ENCODE measurements at places on chromosomes 2 and 18.

- DNase-seq = no peak
Measured at GRCh38 chr18:12302391-12303147, 5.5 kb upstream of the TUBB6 start.

- no peak for DNase-seq
Measured at GRCh38 chr2:95343429-95344214, 46.5 kb downstream of the KCNIP3 start.

GRCh38 chr2:68345129-68345875 is 19.8 kb upstream of the PLEK start:
- DNase-seq = no peak

DNA sequence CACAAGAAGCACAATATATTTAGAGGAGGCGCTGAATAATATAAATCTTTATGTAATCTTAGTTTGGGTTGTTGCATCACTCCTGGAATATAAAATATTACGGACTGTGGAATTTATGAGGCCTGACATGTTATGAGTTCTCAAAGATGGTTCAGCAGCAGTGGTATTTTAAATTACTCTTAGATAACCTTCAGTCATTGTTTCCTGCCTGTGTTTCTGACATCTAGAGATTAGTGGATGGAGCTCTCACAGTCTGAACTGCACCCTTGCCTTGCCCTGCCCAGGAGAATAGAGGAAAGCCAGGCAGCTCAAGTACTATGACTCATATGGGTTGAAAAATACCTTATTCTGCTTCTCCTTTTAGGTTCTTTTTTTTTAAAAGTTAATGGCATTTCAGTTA is 70.0 kb downstream of the ACSL3 start:
- no peak for DNase-seq

DNA sequence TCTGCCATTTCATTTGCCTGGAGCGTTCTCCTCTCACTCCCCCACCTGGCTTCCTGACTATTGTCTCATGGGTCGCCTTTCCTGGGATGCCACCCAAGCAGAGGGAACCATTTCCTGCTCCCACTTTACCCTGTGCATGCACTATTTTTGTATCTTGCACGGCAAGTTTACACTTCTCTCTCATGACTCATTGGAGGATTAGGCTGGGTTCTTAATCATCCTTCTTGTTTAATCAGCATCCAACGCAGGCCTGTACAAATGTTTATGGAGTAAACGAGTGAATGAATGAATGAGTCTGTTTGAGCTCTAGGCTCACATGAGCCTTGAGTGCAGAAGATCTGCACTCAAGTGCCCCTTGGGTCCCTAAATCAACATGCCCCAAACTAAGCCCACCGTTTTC is 3.8 kb upstream of the ARHGAP25 start:
- no peak for DNase-seq

DNA sequence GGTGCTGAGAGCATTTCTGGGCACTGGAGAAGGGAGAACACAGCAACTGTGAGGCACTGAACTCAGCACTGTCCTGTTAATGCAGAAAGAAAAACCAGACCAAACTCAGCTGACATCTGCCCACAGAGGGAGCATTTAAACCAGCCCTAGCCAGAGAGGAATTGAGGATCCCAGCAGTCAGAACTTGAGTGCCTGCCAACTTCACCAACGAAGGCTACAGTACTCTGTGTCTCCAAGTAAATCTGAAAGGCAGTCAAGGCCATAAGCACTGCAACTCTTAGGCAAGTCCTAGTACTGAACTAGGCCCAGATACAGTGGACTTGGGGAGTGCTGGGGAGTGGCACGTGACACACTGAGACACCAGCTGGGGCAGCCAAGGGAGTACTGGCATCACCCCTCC is 176.2 kb upstream of the ZC3H15 start:
- no peak for DNase-seq

- peak; percentile 95 for DNase-seq
Measured at GRCh38 chr2:31401580-31401979, 13.0 kb downstream of the XDH start.

DNA sequence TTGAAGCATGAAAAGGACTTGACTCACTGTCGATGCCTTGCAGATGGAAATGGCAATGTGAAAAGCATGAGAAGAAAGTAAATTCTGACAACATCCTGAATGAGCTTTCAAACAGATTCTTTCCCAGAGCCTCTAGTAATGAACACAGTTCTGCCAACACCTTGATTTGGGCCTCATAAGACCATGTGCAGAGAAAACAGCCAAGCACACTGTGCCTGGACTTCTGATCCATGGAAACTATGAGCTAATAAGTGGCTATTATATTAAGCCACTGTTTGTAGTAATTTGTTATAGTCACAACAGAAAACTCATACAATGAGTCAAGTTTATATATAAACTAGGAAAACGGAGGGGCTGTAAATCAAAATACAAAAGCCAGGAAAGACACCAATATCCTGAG is 477.3 kb downstream of the MBD2 start:
- DNase-seq = no peak

GRCh38 chr2:161946489-161947107 is 127.4 kb downstream of the DPP4 start:
- DNase-seq = peak; percentile 54

GRCh38 chr2:163732727-163733126 is 3.1 kb downstream of the FIGN start:
- peak; percentile 48 for DNase-seq

DNA sequence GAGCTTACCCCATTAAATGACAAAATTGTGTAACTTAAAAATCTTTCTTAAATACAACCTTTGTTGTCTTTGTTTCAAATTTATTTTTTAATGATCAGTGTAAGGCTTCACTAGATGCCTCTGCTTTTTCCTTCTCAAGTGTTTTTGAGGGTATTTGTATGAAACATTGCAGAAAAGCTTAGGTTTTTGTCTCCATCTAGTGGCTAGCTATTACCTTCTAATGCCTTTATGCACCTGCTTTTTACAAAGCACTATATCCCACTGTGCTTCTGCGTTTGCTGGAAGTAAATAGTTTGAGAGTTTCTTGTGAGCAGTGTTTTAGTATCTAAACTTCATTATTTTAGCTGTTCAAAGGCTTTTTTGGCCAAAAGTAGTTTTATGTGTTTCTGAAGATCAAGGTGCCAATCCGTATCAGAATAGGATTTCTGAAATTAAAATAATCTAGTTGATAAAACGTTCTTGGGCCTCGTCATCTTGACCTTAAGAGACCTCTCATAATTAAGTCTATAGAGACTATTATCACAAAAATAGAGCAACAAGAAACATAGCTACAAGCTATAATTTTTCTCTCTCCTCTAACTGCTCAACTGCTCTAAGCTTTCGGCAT is 47.0 kb downstream of the IWS1 start:
- DNase-seq = peak; percentile 71

DNA sequence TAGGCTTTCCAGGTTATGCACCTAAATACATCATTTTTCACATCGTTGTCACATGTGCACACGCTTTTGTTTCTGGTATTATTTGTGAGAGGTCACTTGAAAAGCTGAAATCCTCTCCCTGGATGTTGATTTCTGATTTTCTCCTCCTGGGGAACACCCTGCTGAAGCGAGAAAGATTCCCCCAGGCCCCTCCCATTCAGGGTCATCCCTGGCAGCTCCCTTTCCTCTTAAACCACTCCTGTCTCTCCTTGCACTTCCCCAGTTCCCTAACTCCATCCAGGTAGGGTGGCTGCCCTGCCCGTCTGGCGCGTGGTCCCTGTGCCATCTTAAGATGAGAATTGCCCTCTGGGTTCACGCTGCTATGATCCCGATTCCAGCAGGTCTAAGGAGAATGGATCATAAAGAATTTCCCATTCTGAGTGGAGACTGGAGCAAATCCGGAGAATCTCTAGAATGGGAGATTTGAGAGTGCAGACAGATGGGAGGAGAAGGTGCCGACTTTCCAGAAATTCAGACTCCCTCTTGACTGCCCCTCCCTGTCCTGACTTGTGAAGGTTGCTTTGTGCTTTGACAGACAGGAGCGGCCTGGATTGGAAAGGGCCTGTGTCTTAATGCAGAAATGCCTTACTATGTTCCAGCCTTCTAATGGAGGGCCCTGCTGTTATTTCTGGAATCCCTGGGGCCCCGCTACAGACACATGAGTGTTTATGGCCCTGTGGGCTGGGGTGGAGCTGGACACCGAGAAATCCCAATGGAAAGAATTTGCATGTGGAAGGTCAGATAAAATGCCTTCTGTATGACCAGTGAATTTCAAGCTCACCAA is 1.3 kb upstream of the YWHAQ start:
- no peak for DNase-seq

- no peak for DNase-seq
Measured at GRCh38 chr2:236883819-236884218, 201.9 kb upstream of the COPS8 start.

DNA sequence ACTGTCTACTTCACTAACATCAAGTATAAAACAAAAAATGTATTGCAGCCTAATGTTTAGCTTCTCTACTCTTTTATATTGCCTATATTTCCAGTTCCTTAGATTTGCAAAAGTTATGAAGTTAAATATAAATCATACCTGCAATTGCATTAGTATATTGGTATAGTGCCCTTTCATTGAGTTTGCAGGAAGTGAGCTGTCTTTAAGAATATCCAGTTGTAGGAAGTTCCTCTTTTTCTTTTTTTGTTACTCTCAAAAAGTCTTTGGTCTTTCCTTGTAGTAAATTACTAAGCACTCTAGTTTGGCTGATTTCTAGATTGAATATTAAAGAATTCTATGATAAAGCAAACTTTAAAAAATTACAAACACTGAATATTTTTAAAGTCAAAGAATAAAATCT is 71.3 kb upstream of the FN1 start:
- DNase-seq = no peak

GRCh38 chr2:7523481-7524120 is 606.4 kb downstream of the RNF144A start:
- DNase-seq = no peak

DNA sequence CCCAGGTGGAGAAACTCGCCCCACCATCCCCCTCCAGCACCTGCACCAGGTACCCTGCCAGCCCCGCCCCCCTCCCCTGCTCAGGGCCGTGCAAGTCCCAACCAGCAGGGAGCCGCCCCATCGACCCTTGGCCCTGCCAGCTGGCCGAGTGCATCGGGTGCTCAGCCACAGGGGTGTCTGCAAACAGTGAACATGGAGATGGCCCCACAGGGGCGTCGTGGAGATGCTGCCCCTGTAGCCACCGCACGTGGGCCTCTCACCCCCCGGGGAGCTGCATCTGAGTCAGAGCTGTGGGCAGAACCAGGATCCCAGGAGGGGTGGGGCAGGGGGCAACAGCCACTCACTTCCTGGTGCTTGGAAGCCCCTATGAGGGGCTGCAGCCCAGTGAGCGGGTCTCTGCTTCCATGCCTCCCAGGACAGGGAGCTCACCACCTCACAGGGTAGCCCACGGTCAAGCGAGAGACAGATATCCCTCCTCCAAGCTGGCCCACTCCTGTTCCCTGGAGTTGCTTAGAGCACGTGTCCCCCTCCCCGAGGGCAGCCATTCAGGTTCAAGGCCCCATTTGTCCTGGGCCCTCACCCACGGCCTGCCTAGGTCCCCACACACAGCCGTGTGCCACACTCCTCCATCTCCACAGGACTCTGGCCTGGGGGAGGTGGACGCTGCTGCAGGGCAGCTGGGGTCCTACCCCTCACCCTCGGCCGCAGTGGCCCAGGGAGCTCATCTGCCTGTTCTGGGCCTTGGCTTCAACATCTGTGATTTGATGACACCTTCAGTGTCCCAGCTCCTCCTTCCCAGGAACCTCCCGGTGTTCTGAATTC is 1.1 kb upstream of the MAB21L4 start:
- DNase-seq = no peak

DNA sequence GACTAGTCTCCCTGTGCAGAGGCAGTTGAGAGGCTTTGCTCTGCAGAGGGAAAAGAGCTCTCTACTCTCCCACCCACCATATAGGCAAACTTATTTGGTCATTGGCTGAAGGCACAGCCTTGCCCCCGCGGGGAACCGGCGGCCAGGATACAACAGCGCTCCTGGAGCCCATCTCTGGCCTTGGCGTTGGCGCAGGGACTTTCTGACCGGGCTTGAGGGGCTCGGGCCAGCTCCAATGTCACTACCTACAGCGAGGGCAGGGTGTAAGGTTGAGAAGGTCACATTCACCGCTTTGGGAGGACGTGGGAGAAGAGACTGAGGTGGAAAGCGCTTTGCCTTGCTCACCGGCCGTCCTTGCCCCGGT is 2.2 kb downstream of the ONECUT2 start:
- peak; percentile 15 for DNase-seq

- peak; percentile 81 for DNase-seq
Measured at GRCh38 chr2:31270131-31270530, 36.2 kb downstream of the EHD3 start.

- no peak for DNase-seq
Measured at GRCh38 chr2:181566334-181567032, 90.4 kb downstream of the CERKL start.

- DNase-seq = no peak
Measured at GRCh38 chr2:43391201-43391877, 164.9 kb upstream of the ZFP36L2 start.

- DNase-seq = no peak
Measured at GRCh38 chr18:305003-305501, 37.2 kb upstream of the THOC1 start.

GRCh38 chr2:86225581-86225980 is 26.3 kb downstream of the MRPL35 start:
- no peak for DNase-seq

DNA sequence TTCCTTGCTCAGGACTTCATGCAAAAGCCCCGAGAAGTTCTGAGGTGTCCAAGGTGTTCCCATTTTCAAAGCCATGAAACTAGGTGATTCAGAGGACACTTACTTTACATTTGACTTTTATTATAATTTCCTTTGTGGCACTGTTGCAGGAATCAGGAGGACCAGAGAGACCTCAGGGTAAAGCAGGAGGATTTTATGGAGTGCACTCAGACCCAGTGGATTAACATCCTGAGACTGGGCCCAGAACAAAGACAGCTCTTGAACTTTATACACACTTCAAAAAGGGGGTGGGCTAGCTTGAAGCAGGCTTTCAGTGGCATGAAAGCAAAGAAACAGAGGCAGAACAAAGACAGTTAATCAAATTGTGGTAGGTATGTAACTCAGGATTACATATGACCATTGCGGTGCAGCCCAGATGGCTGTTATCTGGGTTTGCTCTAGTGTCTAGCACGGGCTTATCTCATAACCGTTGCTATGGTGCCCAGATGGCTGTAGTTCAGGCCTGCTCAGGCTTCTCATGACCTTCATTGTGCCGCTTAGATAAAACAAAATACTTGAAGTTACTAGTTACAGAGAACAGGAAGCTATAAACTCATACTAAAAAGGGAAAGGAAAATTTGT is 39.4 kb downstream of the TMEM182 start:
- DNase-seq = peak; percentile 11

- DNase-seq = no peak
Measured at GRCh38 chr2:106158871-106159270, 35.2 kb downstream of the UXS1 start.

DNA sequence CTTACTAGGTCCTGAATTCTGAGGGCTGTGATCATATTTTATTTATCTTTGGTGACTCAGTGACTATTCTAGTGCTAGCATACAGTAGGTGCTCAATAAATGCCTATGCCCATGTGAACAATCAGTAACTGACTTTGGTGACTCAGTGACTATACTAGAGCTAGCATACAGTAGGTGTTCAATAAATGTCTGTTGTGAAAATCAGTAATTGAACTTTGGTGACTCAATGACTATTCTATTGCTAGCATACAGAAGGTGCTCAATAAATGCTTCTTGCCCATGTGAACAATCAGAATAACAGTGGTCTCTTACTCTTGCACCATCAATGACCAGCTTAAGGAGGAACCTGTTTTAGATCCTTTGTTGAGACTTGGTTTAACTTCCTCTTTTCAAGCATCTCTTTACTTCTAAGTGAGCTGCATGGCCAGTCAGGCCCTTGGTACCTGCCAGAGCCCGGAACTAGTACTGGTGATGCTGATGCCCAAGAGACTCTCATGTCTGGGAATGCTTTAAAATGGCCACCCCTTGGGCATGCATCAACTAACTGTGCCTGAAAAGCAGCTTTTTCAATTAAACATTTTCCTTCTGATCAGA is 214.9 kb upstream of the SPRED2 start:
- no peak for DNase-seq

- DNase-seq = peak; percentile 82
Measured at GRCh38 chr2:173159791-173160463, 84.3 kb downstream of the MAP3K20 start.
